ENCODE measurements at places on chromosomes 6 and 20. TPM values are rescaled to one million over a fixed set of nuclear protein-coding genes. Genes with fewer than 3 reads are reported as not detected.

NKX2-2 gene
- total RNA-seq = not detected

MOXD1 gene
- not detected for total RNA-seq

FOXP4 gene
- total RNA-seq = 11.2 TPM

VARS2 gene
- 36.7 TPM for total RNA-seq

EPHA7 gene
- not detected for total RNA-seq

SAMHD1 gene
- total RNA-seq = 237 TPM

CAPN11 gene
- not detected for total RNA-seq

CTAGE9 gene
- not detected for total RNA-seq

- DNase-seq = no peak
These were observed 192.4 kb downstream of the ZMYND8 start for GRCh38 chr20:47164140-47164539.

DNA sequence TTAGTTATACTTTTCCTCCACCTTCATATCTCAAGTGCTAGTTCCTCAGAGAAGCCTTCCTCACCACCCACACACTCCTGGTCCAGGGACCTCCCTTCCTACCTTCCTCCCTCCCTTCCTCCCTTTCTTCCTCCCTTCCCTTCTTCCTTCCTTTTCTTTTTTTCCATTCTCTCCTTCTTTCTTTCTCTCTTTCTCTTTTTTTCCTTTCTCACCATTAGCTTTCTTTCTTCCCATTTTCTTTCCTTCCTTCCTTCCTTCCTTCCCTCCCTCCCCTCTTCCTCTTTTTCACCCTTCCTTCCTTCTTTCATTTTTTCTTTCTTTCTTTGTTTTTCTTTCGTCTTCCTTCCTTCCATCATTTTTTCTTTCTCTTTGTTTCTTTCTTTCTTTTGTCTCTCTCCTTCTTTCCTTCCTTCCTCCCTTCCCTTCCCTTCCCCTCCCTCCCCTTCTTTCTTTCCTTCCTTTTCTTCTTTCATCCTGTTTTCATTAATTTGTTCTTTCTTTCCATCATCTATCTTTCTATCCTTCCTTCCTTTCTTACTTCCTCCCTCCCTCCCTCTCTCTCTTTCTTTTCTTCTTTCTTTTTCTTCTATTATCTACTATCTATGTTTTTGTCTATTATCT is 416.0 kb downstream of the PLCB1 start:
- DNase-seq = no peak

DNA sequence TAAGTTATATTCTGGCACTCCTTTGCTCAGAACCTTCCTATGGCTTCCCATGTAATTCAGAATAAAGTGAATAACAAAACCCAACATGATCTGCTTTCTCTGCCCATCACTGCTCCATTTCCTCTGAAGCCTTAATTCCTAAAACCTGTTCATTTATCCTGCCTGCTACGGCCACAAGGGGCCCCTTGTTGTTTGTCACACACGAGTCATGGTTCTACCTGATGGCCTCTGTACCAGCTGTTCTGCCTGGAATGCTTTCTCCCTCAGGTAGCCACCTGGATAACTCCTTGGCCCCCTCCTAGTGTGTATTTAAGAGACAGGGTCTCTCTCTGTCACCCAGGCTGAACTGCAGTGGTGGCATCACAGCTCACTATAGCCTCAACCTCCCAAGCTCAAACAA is 26.8 kb downstream of the ERGIC3 start:
- peak; percentile 31 for DNase-seq

DNA sequence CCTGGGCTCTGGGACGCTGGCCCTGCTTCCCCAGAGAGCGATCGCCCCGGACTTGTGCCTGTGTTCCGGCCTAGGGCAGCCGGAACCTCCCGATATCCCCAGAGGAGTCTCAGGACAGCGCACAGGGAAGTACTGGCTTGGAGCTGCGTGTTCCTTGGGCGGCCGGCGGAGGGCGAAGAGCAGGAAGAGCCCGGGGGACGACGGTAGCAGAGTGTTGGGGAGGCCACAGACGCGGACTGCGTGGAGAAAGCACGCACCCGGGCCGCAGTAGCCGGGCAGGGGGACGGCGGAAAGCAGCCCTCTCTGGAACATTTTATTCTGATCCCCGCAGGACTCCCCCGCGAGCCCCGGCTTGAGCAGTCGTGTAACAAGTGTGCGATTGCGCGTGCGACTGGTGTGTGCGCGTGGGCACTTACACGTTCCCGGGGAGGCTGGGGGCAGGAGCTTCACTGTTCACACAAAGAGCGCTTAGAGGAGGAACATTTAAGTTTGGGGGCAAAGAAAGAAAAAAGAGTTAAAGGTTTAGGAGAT is 36.1 kb downstream of the NCR2 start:
- no peak for DNase-seq

GRCh38 chr6:38649744-38650143 is 10.0 kb upstream of the BTBD9 start:
- no peak for DNase-seq

DNA sequence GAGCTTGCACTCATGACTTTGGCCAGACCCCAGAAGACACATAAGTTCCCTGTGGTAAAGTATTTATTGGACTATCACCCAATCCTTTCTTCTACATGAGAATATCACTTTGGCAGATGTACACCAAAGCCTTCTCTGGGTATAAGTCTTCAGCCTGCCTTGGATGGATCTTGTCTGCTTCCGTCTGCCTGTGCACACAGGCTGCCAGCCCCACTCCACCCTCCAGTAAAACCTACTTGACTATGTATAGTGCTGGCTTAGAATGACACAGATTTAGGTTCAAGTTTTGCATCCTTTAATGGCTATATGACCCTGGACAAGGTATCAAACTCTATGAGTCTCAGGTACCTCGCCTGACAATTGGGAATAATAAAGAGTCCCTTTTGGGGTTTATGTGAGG is 63.4 kb downstream of the BACH2 start:
- DNase-seq = no peak

DNA sequence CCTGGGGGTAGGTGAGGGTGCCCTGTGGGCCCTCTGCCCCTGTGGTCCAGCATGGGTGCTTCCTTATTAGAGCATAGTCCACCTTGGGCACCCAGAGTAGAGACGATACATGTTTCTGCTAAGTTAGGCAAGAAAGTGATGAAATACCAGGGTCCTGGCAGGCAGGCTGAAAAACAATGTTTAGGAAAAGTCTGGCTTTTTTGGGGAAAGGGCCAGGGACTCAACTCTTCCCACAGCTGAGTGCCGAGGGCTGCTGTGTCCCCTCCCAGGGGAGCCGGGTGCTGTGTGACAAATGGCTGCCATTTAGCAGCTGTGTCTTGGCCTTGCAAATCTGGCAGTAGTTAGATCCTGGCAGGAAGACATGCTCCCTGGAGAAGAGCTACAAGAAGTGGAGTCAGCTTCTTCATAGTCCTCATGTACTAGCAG is 61.5 kb downstream of the RREB1 start:
- DNase-seq = no peak

DNA sequence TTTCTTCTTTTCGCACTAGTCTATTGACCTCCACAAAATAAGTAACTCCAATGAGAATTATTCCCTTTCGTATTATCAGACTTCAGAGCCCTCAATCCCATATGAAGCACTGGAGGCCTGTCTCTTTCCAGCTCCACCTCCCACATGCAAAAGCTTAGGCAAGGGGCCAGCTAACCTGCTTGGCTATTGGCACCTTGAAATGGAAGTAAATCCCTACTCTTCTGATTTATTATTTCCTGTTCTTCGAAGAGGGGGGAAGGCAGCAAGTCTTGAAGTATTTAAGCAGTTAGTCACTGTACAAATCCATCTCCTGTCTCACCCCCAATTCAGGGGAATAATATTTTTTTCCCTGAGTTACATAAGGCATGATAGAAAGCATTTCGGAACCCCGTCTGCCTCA is 577.8 kb downstream of the MAFB start:
- no peak for DNase-seq

GRCh38 chr6:80382811-80383210 is 276.3 kb downstream of the BCKDHB start:
- no peak for DNase-seq

DNA sequence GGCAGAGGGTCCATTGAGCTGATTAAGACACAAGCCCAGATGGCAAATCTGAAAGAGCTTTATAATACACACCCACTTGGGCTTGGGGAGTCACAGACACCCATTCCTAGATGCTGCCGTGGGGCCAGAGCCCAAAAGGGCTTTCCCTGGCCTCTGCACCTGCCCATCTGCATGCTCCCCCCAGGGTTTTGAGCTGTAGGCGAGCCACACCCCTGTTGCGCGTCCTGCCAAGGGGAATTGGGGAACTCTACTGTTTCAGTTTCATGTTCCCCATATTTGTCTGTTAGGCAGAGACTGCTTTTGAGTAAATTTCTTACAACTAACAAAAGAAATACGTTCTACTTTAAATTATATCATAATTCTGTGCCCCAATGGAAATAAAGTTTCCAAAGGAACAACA is 52.9 kb upstream of the FNDC1 start:
- no peak for DNase-seq

- no peak for DNase-seq
These were observed 7.8 kb upstream of the C20orf204 start for GRCh38 chr20:64027981-64028685.

DNA sequence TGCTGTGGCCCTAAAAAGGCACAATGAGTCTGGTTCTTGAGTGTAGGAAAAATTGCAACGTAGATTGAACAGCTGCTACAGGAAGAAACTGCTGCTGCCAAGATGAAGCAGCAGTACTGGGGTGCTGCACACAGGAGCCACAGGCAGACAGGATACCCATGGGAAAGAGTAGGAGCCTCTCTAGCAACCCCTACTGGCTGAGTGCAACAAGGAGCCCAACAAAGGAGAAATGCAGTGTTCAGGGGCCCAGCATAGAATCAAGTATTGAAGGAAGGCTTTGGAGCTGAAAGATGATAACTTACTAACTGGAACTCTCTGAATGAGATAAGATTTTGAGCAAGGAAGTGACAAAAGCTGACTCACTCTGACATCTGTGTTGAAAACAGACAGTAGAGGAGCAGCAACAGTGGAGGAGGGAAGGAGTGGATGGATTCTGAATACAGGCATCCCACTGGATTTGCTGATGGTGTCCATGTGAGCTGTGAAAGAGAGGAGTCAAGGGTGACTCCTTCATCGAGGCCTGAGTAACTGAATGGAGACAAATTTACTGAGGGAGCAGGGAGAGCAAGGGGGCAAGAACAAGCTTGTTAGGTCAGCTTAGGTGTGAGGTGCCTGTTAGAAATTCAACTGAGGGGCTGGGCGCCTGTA is 534.7 kb upstream of the JARID2 start:
- peak; percentile 61 for DNase-seq

DNA sequence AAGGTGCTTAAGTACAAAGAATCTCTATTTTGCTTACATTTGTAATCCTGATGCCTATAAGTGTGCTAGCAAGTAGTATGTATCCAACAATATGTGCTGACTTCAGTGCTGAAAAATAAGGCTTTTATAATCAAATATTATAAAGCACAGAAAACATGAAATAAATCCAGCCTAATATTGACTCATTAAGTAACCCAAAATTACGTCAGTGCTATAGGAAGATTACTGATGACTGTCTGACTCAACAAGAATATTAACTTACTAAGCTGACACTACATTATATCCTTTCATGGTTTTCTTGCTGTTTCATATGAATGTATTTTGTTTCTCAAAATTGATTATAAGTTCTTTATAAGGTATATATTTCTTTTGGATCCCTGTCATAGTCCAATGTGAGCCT is 76.1 kb downstream of the ME1 start:
- DNase-seq = no peak

DNA sequence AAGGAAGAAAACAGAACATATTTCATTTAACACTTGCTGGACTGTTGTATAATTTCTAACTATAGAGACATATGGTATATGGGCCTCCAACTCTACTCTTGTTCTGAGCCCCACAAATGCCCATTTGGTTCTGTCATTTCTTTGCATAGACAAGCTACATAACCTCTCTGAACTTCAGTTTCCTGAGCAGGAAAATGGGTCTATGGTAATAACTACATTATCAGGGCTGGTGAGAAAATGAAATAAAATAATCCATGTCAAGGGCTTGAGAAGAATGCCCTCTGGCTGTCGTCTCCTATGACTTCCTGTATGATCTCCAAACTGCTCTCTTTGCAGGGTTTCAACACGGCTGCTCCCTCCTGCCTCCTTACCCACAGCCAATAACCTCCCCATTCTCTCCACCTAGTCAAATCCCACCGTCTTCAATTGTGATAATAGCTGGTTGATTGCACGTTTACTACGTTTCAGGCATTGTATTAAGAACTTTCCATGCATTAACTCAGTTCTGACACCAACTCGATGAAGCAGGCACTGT is 12.0 kb downstream of the ZCCHC3 start:
- no peak for DNase-seq

- DNase-seq = no peak
These were observed 31.8 kb downstream of the SLX4IP start for GRCh38 chr20:10466855-10467254.

GRCh38 chr6:129875610-129876520 is 14.8 kb upstream of the TMEM244 start:
- no peak for DNase-seq

DNA sequence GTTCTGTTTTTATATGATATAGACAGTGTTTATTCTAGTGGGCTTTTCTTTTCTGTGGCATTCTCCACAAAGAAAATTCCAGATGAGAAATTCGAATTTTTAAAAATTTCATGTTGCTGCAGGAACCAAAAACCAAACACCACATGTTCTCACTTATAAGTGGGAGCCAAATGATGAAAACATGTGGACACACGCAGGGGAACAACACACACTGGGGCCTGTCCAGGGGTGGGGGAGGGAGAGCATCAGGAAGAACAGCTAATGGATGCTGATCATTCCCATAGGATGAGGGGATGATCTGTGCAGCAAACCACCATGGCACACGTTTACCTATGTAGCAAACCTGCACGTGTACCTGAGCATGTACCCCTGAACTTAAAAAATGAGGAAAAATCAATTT is 499.0 kb upstream of the SLC35B3 start:
- DNase-seq = no peak

GRCh38 chr6:6412221-6412620 is 91.8 kb upstream of the F13A1 start:
- DNase-seq = no peak

GRCh38 chr6:147528511-147529145 is 20.1 kb downstream of the SAMD5 start:
- DNase-seq = no peak

DNA sequence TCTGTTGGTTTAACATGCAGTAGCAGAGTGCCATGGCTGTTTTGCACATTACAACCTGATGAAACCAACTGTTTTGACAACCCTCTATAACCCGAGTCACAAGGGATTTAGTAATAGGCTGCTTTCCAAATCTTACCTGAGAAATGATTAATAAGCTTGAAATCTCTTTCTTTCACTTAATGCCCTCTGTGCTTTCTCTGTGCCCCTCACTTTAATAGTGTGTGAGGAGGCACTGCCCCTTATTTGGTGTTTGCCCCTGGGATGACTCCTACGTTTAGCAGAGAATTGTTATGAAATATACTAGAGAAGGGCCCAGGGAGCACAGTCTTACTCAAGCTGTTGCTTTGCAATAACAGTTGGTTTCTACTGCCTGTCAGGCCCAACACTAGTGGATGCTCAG is 31.0 kb upstream of the PTCHD4 start:
- DNase-seq = no peak

DNA sequence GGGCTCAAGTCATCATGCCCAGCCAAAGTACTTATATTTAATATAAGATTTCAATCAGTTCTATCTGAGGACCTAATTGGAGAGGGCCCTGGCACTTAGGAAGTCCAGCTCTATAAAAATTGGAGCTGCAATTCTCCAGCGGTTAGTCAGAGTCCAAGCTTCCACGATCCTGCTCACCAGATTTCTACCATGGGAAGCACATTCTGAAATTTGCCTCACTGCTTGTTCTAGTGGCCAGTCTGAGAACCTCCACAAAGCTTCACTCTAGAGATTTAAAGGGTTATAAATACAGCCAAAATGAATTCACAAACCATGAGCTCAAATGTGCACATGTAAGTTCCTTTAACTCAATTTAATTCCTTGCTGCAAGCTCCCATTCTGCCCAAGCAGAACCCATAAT is 33.5 kb downstream of the PNLDC1 start:
- no peak for DNase-seq

Data from natural killer cell (primary cell).